Fibroblast of lung (primary cell): ENCODE measurements at places on chromosomes 5 and 9.
A peak's percentile ranks its signal among the peaks of the same experiment; 100 is the strongest.

GRCh38 chr9:107637421-107638420 is 148.2 kb upstream of the KLF4 start:
- DNase-seq = peak; percentile 92

DNA sequence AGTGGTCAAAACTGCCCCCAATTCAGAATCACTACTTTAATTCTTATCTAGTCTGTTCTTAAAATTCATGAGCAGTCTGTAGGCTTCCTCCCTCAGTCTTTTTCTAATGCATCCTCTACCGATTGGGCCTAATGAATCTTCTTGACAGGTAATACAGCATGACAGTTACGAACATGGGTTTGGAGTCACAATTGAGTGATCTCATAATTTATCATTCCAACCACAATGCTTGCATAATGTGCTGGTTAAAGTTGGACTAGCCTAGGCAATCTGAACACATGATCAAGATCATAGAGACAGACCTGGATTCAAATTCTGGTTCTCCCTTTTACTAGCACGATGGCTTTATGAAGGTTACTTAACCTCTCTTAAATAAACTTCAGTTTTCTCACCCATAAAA is 33.1 kb upstream of the SETD9 start:
- DNase-seq = no peak

- peak; percentile 91 for DNase-seq
These were observed 2.4 kb upstream of the TRIM7 start for GRCh38 chr5:181207214-181207959.

GRCh38 chr5:59037941-59038797 is 455.3 kb downstream of the RAB3C start:
- peak; percentile 37 for DNase-seq

- DNase-seq = peak; percentile 36
These were observed 147.6 kb downstream of the SEMA5A start for GRCh38 chr5:9398227-9398626.

- no peak for DNase-seq
These were observed 210.0 kb upstream of the PAPPA start for GRCh38 chr9:115943431-115944165.
